ENCODE measurements at places on chromosomes 2 and 18.

DNA sequence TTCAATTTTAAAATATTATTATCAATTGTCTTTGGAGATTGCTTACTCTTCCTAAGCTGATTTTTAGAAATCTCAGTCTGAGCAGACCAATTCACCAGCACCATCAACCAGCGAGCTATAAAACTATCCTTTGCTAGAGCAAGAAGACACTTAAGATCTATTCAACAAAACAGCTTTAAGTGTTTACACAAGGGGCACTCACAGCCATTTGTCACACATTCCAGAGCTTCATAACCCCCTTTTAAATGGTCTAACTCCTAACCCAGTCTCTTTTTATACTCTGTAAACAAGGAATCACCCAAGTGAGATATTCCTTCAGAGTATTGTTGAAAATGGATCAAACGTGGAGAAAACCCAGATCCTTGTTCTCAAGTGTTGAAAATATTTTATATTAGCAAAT lies 1294.1 kb upstream of the CHAC2 start:
- no peak for DNase-seq

- DNase-seq: no peak
Observed at GRCh38 chr18:9739516-9739915, 31.4 kb downstream of the RAB31 start.

- DNase-seq: no peak
Observed at GRCh38 chr2:100799686-100800085, 20.3 kb upstream of the NPAS2 start.

GRCh38 chr2:239927424-239927981 lies 97.6 kb downstream of the NDUFA10 start:
- DNase-seq: peak; percentile 30

GRCh38 chr2:217314021-217314460 lies 454.2 kb upstream of the TNP1 start:
- DNase-seq: no peak

DNA sequence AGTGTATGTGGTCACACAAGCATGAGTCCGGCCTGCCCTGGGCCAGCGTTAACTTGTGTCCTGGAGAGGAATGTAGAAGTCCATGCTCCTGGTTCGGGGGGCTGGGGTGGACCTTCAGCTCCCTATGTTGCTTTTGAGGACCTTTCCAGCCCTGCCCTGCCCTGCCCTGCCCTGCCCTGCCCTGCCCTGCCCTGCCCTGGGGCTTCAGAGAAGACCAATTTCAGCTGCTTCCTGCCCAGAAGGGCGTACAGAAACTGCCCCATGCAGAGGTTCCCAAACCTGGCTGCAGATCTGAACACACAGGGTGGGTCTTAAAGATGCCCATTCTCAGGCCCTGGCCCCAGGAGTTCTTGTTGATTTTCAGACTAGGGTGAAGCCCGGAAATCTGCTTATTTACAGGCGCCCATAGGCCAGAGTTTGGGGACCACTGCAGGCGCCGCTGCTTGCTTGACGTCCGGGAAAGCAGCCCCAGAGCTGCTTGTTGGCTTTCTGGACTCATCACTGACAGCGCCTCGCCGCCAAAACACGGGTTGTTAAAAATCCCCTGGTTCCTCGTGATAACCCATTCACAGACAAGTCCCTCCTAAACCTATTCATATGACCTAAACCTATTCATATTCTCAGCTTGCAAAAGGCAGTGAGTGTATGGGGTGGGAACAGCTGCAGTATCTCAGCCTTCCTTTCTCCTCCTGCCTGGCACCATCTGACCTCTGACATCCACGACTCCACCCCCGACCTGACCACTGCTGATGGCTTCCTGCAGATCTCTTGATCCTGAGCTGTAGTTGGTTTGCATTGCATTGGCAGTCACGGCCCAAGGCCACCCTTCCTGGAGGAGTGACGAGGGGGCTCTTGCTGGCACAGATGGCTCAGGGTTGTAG lies 198.3 kb downstream of the GLI2 start:
- DNase-seq: no peak

- DNase-seq: no peak
Observed at GRCh38 chr18:57437766-57438671, 2.8 kb downstream of the ONECUT2 start.

- DNase-seq: no peak
Observed at GRCh38 chr2:71362447-71362846, 30.9 kb downstream of the ZNF638 start.

DNA sequence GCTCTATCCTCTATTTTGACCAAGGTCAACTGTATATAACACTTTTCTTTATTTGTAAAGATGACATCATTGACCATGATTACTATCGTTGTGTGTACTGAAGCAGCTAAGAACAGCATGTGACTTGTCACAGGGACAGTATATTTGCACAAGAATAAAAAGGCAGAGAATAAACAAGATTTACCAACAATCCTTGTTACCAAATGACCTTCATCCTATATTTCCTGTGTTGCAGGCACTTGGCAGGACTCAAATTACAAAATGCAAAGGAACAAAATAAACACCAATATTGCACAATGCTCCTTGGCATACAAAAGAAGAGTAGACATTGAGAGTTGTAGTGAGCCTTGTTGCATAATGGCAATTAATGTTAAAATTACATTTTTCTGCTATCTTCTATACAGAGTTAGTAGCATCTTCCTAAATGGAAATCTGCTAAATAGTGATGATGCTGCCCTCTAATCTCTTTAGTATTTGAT lies 61.8 kb downstream of the RFTN2 start:
- DNase-seq: no peak

GRCh38 chr2:220660277-220661145 lies 911.6 kb downstream of the EPHA4 start:
- no peak for DNase-seq

GRCh38 chr2:147553775-147554271 lies 291.0 kb upstream of the ACVR2A start:
- DNase-seq: no peak

All from stimulated activated CD8-positive, alpha-beta memory T cell treated with anti-CD3 and anti-CD28 coated beads, Interleukin-15, amount 100 ng/mL, for 4 hours (primary cell).